ENCODE measurements at places on chromosomes 4 and X. TPM values are rescaled to one million over a fixed set of nuclear protein-coding genes. Genes with fewer than 3 reads are reported as not detected.

NPFFR2 gene
- polyA plus RNA-seq: 1.6 TPM

TEX11 gene
- polyA plus RNA-seq: 0.06 TPM

CXCR3 gene
- polyA plus RNA-seq: 0.28 TPM

MAML3 gene
- 7.0 TPM for polyA plus RNA-seq

ARSJ gene
- polyA plus RNA-seq: 5.5 TPM

TMPRSS11B gene
- not detected for polyA plus RNA-seq

DNA sequence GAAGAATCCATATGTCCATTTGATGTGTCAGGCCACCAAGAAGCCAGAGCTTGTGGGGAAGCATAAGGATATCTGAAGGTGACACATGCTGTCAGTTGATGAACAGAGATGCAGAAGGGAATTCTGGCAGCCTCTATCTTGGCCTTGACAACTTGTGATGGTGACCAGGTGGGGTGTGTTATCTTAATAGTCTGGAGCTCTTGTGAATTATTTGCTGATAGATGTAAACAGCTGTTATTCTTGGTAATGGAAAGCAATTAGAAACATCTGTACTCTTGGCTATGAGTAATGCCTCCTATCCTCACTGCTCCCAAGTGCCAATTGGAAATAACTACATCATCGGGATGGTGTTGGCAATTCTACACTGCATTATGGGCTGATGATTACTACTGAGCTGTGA is 51.9 kb downstream of the NAA11 start:
- DNase-seq: peak; percentile 66

DNA sequence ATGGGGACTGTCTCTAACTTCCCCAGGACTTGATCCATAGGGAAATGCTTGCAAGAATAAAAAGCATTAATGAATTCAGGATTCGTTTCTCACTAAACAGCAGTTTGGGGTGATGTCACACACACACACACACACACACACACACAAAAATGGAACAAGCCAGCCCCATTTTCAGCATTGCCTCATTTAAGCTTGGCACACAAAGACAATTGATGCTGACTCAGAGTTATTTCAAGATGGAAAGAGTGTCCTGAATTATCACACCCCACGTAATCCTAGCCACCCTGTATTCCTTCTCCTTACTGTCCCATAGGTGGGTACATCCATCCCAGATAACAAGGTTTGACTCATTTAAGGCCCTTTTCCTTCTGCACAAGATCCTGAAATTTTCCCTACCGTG is 345.1 kb upstream of the HS3ST1 start:
- DNase-seq: no peak

DNA sequence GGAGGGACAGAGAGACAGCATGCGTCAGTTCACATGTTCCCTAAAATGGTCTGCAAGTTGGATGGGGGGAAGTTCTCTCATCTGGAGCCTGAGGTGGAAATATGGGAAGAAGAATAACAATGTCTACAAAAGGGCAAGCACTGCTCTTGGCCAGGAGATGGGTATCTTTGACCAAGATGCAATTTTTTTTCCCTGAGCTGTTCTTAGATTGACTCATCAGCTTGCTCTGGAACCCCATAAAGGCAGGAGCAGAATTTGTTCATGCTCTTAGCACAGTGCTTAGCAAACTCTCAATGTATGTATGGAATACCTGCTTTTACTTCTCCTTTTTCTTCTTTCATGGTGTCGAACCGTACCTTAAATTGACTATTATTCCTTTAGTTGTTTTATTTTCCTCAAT is 90.5 kb upstream of the ZNF827 start:
- DNase-seq: no peak

DNA sequence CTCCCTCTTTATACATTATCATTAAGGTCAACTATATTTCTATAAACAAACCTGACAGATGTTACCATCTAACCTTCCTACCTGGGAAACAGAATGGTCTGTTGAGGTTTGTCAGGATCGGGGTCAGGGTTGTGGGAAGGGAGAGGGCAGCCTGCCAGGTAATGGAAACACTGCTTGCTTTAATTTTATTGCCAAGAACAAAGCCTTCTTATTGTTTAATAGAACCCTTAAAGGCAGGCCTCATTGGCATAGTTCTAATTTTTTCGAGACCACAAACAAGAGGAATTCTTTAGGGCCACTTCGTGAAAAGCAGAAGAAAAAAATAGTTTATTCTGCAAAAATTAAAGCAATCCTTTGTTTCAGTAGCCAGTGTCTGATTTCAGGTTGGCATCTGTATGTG is 113.2 kb downstream of the MID1 start:
- DNase-seq: no peak

DNA sequence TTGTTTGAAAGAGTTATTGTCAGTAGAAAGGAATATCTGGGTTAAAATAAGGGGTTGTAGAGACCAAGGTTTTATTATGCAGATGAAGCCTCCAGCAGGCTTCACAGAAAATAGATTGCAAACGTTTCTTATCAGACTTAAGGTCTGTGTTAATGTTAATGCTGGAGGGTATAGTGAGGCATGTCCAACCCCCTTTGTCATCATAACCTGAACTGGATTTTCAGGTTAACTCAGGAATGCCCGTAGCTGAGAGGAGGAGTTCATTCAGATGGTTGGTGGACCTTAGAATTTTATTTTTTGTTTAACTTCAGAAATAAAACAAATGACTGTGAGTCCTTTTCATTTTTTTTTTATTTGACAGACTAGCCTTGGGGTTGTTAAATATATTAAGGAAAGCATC is 354.1 kb downstream of the GPM6A start:
- DNase-seq: no peak

- DNase-seq: no peak
Observed at GRCh38 chr4:183670960-183671555, 12.0 kb downstream of the TRAPPC11 start.

DNA sequence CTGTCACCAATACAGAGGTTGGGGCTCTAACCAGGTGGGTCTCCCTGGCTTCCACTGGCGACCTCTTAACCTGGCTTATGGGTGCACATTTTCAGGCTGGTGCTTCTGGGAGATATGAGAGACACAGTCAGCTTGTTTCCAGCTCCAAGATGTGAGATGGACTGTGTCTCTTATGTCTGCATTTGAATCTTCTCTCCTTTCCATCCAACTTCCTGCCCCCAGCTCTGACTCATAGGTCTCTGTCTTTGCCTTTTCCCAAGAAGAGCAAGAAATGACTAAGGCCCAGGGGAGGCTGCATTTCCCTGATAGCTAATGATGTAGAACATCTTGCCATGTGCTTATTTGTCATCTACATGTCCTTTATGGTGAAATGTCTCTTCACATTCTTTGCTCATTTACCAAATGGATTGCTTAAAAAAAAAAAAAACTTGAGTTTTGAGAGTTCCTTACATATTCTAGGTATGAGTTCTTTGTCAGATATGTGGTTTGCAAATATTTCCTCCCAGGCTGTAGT is 3.2 kb upstream of the UXT start:
- no peak for DNase-seq

- no peak for DNase-seq
Observed at GRCh38 chr4:20254511-20255250, 3.0 kb downstream of the SLIT2 start.

DNA sequence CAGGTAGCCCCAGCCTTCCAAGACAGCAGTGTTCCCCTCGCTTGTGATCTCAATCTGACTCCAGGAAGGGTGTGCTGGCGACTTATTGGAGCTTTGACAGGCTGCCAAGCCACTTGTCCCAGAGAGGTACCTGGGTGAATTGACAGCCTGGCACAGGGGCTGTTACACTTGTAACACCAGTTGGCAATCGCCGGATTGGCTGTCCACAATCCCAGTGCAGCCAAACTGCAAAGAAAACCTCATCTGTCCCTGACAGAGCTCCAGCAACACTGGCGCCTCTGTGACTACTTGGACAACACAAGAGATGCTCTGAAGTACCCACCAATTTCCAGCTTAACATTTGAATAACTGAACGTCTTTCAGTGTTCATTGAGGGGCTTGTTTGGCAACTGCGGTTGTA is 76.8 kb upstream of the PRPS1 start:
- DNase-seq: no peak

DNA sequence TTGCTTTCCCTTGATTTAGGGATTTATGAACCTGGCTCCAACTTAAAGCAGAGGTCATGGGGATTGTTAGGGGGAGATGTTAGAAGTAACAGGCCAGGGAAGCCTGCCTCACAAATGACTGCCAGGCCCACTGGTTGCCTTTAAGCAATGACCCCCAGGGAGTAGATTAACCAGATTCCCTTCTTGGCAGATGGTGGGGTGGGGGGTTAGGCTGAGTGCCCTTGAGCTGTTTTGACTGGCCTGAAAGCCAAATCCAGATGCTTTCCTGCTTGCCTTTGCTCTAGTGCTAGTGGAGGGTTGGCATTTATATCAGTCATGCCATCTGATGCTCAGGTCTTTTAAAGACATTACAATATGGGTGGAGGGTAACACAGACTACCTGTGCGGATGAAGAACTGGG is 128.1 kb downstream of the TMEM164 start:
- DNase-seq: no peak

DNA sequence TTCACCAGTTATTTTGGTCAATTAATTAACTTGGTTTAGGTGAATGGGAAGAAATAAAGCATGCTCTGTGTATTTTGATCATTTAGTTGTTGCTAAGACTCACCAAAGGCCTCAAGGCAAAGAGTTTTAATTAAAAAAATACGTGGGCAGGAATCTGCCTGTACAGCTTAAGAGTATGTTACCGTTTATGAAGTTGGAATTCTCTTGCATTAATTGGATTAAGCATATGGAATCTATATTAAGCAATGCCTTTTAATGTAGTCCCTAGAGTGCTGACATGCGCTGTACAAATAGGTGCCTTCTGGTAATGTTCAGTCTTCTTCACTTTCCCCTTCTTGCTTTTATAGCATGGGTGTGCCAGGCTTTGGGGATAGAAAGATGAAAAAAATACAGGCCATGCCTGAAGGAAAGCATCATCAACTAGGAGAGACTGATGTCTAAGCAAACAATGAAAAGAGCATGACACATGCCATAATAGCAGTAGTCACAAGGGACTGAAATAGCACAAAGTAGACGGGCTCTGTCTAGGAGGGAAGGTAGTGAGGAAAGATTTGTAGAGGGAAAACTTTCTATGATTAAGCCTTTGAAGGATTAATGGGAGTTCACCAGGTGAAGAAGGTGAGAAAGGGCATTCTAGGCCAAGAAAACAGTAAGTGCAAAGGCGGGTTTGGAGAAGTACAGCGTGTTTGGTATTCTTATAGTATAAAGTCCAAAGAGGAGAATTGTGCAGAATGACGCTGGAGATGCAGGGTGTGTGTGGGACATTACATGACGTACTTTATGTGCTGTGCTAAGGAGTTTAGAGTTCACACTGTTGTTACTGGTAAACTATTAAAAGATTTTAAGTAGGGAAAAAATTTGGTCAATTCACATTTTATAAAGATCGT is 226.1 kb upstream of the ANXA3 start:
- no peak for DNase-seq

DNA sequence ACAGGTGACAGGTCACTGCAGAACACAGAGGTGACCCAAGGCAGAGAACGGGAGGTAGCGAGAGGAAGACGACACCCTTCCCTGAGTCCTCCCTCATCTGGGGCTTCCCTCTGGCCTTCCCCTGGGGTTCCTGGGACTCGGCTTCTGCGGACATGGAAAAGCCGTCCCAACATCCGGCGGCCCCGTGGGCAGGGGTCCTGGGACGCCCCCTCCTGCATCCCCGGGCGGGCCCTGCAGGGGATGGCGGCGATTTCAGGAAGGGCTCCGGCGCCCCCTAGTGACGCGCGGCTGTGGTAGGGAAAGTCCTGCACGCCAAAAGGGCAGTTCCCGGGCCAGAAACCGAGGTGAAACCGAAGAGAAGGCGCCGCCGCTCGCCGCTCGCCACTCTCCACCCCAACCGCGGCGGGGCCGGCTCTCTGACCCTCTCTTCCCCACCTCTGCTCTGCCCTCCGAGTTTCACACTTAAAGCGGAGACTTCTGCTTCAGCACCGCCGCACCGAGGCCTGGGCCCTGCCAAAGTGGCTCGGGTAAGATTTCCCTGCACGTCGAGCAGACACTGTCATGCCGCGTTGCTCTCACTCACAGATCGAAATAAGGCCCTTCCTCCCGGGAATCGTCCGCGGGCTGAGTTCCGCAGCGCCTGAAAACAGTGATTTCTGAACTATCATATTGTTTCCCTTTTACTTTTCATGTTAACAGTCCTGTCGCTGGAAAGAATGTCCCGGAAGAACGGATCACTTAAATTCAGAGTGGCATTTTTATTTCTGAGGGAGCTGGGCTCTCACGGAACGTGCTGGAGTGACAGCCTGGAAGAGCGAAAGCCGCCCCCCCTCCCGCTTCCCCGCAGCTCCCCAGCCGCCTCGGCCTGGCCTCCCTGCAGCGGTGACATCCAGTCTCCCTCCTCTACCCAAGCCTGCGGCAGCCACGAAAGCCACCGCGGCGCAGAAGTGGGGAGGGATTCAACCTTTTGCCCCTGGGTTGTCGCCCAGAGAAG is 110.6 kb downstream of the DCTD start:
- DNase-seq: peak; percentile 43

DNA sequence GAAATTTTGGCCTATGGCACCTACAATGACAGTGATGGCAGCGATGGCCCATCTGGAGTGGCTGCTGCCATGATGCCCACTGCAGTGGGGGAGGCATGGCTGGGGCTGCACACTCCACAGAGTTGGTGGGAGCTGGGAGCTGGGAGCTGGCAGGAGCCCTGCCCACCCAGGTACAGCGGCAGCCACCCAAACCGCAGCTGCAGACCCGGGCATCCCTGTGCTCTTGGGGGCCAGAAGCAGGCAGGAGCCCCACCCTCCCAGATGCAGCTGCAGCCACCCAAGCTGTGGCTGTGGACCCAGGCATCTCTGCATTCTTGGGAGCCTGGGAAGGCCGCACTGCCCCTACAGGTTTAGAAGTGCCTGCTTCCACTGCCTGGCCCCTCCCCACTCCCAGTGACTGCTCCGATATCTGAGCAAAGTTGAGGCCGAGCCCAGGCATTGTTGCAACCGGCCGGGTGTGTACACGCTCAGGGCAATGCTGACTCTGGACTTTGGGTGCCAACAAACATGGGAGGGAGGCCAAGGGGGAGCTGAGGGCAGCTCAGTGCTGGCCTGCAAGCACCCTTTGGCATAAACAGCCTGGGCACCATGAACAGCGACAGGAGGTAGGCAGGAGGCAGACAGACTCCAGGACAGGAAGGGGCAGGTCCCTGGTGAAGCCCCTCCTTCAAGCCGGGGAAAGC is 82.8 kb downstream of the PPP4R3C start:
- no peak for DNase-seq

DNA sequence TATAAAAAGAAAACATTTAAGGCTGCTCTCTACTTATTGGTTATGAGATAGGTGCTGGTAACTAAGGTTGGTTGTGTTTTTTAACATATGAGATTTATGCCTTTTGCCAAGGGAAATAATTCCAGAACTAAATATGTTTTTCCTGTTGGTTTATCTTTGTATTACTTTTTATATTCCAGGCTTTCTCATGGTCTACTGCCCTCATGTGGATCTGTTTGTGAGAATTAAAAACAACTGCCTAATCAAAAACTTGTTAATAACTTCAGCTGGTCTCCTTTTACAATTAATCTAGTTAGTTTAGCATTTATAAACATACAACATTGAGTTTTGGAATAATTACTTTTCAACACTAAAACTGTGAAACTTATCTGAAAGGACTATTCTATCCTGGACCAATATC is 1208.3 kb downstream of the ADGRL3 start:
- no peak for DNase-seq

- DNase-seq: no peak
Observed at GRCh38 chrX:38156838-38157237, 63.8 kb downstream of the SRPX start.

- DNase-seq: no peak
Observed at GRCh38 chr4:4875611-4876010, 16.1 kb downstream of the MSX1 start.
